ENCODE measurements at places on chromosomes 4 and X.

- no peak for DNase-seq
These were observed 1703.9 kb upstream of the TENM3 start for GRCh38 chr4:180539284-180539683.

GRCh38 chr4:99383833-99384392 lies 31.4 kb upstream of the ADH1C start:
- DNase-seq = no peak

- DNase-seq = no peak
These were observed 87.4 kb downstream of the KIT start for GRCh38 chr4:54745031-54745770.

DNA sequence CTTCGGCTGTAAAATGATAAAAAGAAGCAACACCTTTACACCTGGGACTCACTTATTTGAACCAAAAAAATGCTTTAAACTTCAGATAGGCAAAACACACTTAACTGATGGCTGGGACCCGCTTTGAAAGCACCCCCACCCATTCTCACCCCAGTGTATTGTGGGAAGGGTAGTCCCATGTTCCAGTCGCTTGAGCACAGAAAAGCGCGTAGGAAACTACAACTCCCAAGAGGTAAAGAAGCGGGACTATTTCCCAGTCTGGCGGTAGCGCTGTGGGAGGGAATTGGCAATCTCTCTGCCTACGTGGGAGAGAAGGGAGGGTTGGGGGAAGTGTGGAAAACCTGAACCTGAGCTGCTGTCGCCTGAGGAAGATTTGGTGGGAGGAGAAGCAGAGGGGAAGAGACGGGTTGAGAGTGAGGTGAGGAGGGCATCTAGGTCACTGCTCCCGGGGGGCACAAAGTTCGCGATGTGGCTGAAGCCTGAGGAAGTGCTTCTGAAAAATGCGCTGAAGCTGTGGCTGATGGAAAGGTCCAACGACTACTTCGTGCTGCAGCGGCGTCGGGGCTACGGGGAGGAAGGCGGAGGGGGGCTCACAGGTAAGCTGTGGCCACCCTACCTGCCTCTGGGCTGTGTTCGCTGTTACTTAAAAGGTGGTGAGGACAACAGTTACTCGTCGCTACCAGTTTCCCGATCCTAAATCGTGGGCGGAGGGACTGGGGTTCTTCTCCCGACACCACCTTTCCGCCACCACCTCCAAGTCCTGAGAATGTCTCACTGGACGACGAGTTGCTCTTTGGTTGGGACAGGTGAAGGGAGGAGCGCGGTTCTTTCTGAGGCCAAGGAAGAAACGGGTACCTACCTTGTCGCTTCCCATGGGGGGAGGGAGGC lies at the start of gene TBC1D8B:
Gene TBC1D8B, plus strand, starts transcription at position 286 of the 888 bp plus-strand sequence. Its CDS starts 181 bp downstream, at position 467.
- peak; percentile 39 for DNase-seq

GRCh38 chr4:82373816-82374625 lies at the start of gene HNRNPD:
Gene HNRNPD (minus strand): TSS chr4:82373991. CDS start chr4:82373678, 313 bp downstream.
- peak; percentile 92 for DNase-seq

GRCh38 chr4:8568068-8568668 lies 12.0 kb upstream of the GPR78 start:
- DNase-seq = no peak

DNA sequence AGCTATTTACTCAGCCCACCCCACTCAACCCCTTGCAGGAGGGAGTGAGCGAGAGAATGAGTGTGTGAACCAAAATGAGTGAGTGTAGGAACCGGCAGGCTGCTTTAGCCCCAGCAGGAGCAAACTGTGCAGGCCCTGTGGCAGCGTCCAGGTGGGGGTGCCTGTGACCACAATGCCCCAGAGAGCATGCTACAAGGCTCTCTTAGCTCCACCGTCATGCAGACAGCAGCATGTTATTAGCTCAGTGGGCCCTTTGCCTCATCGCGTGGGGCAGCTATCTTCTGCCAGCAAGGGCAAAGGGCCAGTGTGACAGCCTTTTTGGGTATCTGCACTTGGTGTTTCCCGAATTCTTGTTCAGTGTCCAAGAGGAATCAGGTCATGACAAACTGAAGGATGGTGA lies 271.3 kb downstream of the GPM6A start:
- no peak for DNase-seq

DNA sequence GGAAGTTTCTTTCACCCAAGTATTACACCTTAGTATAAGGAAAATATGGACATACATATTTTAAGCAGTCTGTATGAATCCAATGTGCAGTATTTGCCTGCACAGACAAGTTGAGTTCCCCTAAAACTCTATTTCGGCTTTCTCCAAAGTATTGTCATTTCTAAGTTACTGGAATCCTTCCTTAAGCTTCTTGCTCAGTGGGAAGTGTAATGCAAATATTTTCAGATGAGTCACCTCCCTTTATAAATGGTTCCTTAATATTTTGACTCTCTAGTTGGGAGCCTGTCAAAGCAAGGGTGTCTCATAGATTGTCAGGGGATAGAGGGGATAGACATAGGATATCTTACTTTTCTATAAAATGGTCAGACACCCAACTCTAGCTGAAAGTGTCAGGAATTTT lies 178.6 kb downstream of the NAA11 start:
- DNase-seq = no peak

GRCh38 chrX:48471504-48471903 lies 1.4 kb upstream of the SLC38A5 start:
- DNase-seq = no peak

GRCh38 chrX:149962859-149963757 lies 24.8 kb upstream of the EOLA2 start:
- no peak for DNase-seq

GRCh38 chrX:7109049-7109531 lies 38.4 kb upstream of the STS start:
- DNase-seq = no peak

GRCh38 chr4:120886191-120886590 lies 36.3 kb downstream of the PRDM5 start:
- DNase-seq = no peak

- DNase-seq = no peak
These were observed 48.4 kb upstream of the CLNK start for GRCh38 chr4:10732914-10733415.

DNA sequence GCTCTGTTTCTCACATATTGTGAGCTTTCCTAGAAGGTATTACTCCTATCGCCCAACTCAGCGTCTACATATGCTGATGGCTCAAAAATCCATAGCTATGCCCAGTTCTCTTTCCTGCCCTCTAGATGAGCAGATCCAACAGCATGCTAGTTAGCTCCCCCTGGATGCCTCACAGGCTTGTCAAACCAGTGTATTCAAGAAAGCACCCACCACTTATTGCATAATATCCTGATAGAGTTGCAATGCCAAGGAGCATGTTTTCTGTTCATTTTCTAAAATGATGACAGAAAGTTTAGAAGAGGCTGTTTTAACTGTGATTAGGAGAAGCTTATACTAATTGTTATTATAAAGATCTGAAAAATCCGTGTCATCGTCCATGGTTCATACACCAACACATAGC lies 1.9 kb upstream of the PACRGL start:
- no peak for DNase-seq

GRCh38 chrX:130987241-130987640 lies 70.9 kb upstream of the ARHGAP36 start:
- no peak for DNase-seq

- no peak for DNase-seq
These were observed 565.1 kb upstream of the NDST4 start for GRCh38 chr4:115678425-115678941.

- peak; percentile 16 for DNase-seq
These were observed 19.6 kb downstream of the TMEM175 start for GRCh38 chr4:951594-952468.

DNA sequence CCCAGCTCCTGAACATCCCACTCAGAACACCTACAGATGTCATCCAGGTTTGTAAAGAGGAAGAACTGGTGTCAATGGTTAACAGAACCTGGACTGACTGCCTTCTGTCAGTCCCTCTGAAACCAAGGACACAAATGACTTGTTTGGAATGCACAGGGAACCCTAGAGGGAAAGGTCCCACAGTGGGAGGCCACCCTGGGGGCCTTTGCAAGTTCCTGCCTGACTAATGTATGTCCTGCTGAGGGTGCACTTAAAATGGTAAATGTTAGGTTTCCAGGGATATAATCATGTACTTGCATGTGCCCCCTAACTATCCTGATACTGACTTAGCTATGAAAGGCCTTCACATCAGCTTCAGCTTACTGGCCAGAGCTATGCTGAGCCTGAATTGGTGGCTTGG lies 15.0 kb upstream of the XAGE2 start:
- no peak for DNase-seq

DNA sequence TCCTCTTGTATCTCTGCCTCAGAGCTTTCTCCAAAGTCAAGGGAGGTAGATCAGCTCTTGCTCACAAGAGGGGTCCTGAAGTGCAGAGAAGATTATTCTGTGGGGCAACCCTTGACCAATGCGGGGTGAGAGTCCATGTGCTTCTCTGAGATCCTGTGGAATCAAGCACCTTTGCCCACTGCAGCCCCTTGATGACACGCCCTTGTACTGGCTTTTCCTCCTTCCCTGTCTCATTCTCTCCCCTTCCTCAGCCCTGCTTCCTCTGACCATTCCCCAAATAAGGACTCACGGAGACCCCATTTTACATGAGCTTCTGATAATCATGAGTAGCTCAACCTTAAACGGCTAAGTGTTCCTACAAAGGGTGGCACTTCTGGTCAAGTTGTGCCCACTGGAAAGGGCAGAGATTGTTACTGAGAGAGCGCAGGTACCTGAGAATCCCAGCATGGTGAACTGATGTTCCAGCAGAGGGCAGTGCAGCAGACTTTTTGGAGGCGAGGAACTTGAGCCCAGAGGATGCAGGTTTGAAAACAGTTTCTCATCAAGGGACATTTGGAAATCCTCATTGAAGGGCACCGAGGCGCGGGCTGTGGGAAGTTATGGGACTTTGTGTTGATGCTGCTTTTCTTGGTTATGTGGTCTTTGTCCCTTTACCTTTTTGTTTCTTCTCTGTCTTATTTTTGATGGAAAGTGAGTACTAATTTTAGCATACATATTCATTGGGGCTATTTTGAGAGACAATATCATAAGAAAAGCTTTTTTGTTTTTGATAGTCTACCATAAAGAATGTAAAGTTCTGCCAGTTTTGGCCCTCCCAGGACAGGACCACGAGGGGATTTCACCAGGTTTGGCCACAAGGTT lies 201.3 kb downstream of the RBM46 start:
- DNase-seq = peak; percentile 38

GRCh38 chr4:98873059-98873458 lies 55.9 kb downstream of the EIF4E start:
- no peak for DNase-seq

DNA sequence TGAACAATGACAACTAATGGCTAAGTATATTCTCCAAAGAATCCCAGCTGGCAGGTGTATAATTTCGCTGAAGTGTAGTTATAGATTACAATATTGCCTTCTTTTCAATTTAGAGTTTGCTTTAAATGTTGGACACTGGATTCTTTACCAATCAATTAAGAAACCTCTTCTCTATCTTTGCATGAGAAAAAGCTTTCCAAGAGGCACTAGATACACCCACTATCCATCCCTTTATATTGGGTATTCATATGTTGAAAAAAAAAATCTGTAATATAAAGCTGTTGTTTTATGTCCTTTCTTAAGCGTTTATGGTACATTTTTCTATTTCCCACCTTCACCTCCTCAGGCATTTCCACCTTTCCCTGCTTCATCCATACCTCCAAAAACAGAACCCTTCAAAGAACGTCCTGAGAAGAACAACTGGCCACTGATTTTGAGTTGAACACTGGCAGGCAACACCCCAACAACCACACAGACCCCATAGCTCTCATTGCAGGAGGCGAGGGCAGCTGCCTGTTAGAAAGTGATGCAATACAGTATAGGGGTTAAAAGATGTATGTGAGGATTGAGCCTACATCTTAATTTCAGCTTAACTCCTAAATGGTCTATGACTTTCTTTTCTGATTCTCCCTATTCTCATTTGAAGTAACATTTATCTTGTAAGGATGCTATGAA lies 11.8 kb downstream of the ADH6 start:
- no peak for DNase-seq

DNA sequence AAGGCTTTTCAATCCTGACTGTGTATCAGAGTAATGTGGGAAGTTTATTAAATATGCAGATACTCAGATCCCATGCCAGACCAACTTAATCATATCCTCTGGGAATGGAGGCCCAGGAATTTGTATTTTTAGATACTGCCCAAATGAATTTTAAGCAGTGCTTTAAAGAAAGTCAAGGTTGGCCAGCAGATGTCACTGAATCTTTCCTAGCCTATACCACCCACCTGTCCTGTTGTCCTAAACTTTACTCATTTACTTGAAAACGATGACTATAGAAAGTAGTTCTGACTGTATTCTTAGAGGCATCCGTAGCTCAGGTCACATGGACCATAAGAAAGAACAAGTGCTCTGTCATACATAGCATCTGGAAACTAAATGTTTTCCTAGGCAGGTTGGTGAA lies 79.9 kb downstream of the AMOT start:
- DNase-seq = no peak

DNA sequence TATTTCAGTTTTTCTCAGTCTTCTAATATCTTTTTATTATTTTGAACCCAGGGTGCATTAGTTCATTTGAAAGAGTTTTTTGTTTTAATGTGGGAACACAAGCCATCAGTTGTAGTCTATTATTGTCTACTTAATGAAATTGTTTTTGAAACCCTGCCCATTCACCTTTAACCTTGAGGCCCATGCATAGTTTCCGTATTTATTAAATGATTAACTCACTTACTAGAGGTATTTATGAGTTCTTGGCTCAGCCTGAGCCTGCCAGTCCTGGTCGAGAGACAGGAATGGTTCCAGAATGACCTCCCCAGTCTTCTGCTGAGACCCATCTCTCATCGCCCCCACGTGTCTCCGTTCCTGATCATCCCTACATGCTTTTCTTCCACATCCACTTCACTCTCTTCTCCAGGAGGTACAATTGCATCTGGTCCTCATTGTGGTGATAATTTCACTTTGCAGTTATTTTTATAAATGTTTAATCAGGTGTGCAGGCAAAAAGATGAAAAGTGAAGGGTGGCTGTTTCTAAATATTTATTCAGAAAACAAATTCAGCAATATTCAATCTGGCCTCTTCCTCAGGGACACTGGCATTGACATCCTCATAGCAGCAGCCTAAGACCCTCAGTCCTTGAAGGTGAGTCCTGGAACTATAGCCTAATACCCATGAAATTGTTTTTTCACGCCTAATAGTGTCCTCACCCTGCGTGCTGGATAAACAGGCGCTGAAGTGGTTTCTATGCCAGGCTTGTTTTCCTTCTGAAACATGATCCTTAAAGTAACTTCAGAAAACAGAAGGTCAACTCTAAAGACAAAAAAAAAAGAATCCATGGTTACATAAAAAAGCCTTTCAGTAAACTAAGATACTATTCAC lies 112.8 kb downstream of the KDR start:
- no peak for DNase-seq

GRCh38 chrX:39852491-39852890 lies 245.3 kb downstream of the BCOR start:
- no peak for DNase-seq

GRCh38 chr4:90078440-90078839 lies 48.8 kb upstream of the CCSER1 start:
- DNase-seq = no peak

DNA sequence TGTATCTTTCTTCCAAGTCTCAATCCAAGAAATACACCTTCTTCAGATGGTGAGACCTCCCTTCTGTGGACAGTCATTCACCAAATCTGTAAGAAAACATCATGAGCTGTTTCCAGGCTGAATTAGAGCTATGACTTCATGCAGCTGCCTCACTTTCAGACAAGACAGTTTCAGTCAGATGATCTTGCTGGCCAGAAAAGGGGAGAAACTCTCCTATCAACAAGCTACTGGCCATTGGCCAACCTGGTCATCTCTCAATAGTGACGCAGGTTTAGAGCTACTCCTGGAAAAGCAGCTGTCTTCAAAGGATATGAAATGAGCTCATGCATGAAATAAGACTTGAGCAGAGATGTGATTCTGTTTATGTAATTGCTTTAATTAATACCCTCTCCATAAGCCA lies 69.6 kb upstream of the NDP start:
- DNase-seq = no peak

All from activated T-cell treated with anti-CD3 and anti-CD28 coated beads, Interleukin-2, amount 50 U/mL, for 24 hours (primary cell).